Psoas muscle (tissue), 8 donors: ENCODE measurements at places on chromosomes 12 and 14.

DNA sequence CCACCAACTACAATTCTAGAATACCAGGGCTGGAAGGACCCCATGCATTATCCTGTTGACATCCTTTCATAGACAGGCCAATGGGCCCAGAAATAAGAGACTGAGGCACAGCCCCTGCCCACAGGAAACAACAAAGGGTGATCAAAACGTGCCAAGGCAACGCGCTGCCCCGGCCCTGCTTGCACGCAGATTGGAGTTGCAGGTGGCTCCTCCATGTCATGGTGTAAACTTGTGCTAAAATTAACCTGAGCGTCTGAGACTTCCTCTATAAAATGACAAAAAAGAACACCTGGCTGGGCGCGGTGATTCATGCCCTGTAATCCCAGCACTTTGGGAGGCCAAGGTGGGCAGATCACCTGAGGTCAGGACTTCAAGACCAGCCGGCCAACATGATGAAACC is 30.1 kb downstream of the SPRING1 start:
- no peak for DNase-seq

GRCh38 chr12:26177283-26177682 is 18.1 kb upstream of the SSPN start:
- DNase-seq = no peak

- no peak for DNase-seq
These were observed 285.0 kb upstream of the RGS6 start for GRCh38 chr14:71647086-71647784.

DNA sequence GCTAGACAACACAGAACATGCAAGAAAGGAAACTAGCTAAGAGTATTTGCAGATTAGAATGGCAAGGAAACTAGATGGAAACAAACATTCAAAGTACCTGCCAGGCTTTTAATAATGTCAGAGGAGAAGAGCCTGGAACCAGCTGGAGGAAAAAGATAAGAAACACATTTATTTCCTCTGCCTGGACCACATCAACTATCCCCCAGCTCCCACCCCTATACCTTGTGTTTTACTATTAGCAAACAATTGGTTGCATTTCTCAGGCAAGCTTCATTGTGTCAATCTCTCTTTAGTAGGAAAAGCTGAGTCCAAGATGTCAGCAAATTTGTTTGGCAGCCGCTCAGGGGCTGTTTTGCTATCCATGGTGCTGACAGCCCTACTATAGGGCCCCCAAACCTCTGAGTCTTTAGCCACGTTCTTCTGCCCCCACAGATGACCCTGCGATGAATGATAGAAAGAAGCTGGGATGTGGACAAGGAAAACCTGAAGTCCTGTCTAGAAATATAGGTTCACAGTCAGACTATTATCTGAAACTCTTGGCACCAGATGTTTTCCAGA is 11.6 kb upstream of the SYNDIG1L start:
- DNase-seq = no peak

GRCh38 chr12:132379996-132380395 is 50.6 kb upstream of the GALNT9 start:
- no peak for DNase-seq

DNA sequence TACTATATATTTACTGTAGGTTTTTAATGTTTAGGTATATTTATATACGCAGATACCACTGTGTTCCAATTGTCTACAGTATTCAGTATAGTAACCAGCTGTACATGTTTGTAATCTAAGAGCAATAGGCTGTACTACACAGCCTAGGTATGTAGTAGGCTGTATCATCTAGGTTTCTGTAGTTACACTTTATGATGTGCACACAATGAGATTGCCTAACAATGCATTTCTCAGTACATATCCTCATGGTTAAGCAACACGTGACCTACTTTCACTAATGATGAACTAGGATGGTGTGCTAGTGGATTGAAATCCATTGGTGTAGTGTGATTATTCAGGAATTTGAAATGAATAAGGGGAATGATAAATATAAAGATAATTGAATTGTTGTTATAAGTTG is 77.7 kb downstream of the ETNK1 start:
- DNase-seq = no peak

GRCh38 chr12:80472911-80473500 is 29.0 kb downstream of the PTPRQ start:
- no peak for DNase-seq

- DNase-seq = no peak
These were observed 85.0 kb downstream of the KICS2 start for GRCh38 chr12:64137117-64137516.

GRCh38 chr14:60092526-60092920 is 800 bp downstream of the PCNX4 start:
- DNase-seq = no peak

DNA sequence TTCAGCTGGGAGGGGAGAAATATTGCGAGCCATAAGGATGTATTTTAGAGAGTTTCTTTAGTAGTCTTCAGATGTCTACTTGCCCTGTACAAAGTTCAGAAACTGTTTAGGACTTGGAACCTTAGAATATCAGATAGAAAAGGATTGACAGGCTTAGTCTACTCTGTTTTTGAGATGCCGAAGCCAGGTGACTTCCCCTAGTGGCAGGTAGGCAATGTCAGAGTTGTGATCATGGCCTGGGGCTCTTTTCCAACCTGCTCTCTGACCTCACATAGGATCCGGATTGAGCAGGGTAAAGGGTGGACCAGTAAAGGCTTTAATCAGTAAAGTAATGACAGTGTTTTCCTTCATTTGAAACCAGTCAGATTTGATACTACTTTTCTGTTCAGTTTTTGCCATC is 59.6 kb downstream of the PRKCH start:
- no peak for DNase-seq
